Activated CD4-positive, alpha-beta T cell treated with anti-CD3 and anti-CD28 coated beads for 36 hours (primary cell): ENCODE measurements at places on chromosomes 11 and 22. TPM values are rescaled to one million over a fixed set of nuclear protein-coding genes. Genes with fewer than 3 reads are reported as not detected.
A peak's percentile ranks its signal among the peaks of the same experiment; 100 is the strongest.

- peaks cover 16% of the 10 kb centered on the region for H3K4me1 ChIP-seq
- peak within 1 kb of the TSS; percentile 87 for H3K4me3 ChIP-seq
- DNase-seq, result peak; percentile 100
- peaks cover 9% of the 10 kb centered on the region for H3K36me3 ChIP-seq
- peak within 1 kb of the TSS; percentile 84 for H3K27ac ChIP-seq
Observed at GRCh38 chr11:2400069-2400761, at the start of gene TSSC4. TSS of gene TSSC4 (plus strand) at chr11:2400750. CDS start at chr11:2402634, 1,884 bp downstream.

ACRV1 gene
- total RNA-seq, result not detected

GRCh38 chr22:39621826-39622225 lies 51.3 kb downstream of the CACNA1I start:
- DNase-seq, result no peak
- no peak overlapping the region for H3K4me3 ChIP-seq
- no peaks in the 10 kb centered on the region for H3K36me3 ChIP-seq
- H3K27me3 ChIP-seq, result peaks cover 5% of the 10 kb centered on the region
- no peak overlapping the region for H3K27ac ChIP-seq

DNA sequence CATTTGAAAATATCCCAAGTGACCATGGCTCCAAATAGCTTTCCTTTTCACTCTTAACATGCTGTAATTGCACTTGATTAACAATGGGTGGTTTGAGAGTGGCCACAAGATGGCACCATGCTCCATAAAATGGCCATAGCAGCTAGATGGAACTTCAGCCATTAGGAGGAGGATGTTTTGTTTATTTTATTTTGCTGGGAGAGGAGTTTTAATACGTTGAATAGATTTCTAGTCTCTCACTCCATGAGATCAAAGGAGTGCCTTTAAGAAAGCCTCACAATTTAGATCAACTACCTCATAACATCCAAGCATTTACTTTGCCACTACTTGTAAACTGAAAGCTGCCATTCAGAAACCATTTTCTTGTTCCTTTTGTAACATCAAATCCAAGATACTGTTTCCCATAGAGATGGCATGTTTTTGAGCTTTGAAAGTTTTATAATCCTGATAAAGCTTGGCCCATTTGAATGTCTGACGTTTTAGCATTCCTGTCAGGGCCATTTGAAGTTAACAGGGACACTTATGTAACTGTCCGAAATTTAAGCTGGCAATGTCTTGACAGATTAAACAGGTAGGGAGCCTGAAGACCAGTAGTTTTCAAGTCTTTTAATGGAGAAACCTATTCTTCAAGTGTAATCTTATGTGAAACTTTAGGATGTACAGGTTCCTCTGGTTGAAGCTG lies 4.7 kb downstream of the FEN1 start:
- peaks cover 48% of the 10 kb centered on the region for H3K36me3 ChIP-seq
- no peaks in the 10 kb centered on the region for H3K27me3 ChIP-seq
- no peak overlapping the region for H3K27ac ChIP-seq
- peaks cover 29% of the 10 kb centered on the region for H3K4me1 ChIP-seq
- H3K4me3 ChIP-seq, result no peak overlapping the region

IL17REL gene
- total RNA-seq, result 0.16 TPM

GRCh38 chr22:47854251-47854650 lies 1091.8 kb downstream of the TBC1D22A start:
- H3K27me3 ChIP-seq, result peaks cover 11% of the 10 kb centered on the region
- no peak for DNase-seq
- H3K27ac ChIP-seq, result no peak overlapping the region
- H3K4me1 ChIP-seq, result peaks cover 5% of the 10 kb centered on the region

DNA sequence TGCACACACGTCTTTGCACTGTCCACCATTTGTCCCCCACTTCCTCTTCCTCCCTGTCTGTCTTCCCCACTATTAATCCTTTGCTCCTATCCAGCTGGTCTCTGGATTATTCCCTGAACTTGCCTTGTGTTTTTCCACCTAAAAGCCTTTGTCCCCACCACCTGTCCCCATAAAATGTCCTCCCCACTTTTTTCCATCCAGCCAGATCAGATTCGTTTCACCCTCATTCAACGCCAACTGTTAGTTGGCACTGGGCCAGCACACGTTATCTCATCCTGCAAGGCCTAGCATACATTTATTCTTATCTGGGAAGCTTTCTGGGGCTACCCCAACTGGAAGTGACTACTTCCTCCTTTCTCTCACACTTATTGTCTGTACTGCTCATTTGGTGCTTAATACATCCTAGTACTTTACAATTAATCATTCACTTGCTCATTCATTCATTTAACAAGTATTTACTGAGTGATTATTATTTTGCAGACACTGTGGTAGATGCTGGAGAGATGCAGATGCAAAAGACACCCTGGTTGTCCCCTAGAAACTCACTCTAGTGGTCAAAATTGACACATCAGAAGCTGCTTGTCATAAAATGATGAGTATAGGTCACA lies 96.2 kb downstream of the RASSF10 start:
- no peak overlapping the region for H3K27ac ChIP-seq
- no peak overlapping the region for H3K4me3 ChIP-seq
- no peak for DNase-seq
- no peaks in the 10 kb centered on the region for H3K4me1 ChIP-seq
- no peaks in the 10 kb centered on the region for H3K36me3 ChIP-seq

GAB4 gene
- not detected for total RNA-seq

DNA sequence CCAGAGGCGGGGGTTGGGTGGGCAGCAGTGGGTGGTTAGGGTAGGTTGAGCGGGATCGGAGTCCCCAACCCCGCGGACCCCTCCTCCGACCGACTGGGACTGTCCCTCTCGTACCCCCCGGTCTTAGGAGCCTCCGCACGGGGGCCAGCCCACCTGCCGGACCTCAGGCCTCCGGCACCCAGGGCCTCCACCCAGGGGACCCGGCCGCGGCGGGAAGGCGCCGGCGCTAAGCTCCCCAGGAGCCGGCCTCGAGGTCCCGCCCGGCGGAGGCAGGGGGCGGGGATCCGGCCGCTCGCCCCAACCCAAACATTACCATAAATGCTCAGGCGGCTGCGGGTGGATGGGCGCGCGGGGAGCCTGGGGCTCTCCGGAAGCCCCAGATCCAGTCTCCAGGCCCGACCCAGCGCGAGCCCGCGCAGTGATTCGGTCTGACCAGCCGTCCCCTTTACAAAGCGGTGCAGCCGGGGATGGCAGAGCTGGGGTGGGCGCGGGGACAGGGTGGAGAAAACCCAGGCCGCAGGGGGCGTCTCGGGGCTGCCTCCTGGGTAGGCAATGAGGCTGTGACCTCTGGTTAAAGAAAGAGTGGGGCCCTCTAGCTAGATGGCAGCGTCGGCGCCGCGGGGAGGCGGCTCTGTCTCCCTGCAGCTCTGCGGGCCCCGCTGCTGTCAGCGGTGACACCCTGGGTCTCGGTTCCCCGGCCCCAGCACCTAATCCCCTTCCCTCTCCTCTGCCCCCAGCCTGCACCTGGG lies 4.0 kb upstream of the MCAM start:
- H3K27ac ChIP-seq, result peak overlapping the region; percentile 74
- H3K36me3 ChIP-seq, result no peaks in the 10 kb centered on the region
- H3K27me3 ChIP-seq, result peaks cover 4% of the 10 kb centered on the region
- H3K4me1 ChIP-seq, result peaks cover 27% of the 10 kb centered on the region
- H3K4me3 ChIP-seq, result peak overlapping the region; percentile 71

DNA sequence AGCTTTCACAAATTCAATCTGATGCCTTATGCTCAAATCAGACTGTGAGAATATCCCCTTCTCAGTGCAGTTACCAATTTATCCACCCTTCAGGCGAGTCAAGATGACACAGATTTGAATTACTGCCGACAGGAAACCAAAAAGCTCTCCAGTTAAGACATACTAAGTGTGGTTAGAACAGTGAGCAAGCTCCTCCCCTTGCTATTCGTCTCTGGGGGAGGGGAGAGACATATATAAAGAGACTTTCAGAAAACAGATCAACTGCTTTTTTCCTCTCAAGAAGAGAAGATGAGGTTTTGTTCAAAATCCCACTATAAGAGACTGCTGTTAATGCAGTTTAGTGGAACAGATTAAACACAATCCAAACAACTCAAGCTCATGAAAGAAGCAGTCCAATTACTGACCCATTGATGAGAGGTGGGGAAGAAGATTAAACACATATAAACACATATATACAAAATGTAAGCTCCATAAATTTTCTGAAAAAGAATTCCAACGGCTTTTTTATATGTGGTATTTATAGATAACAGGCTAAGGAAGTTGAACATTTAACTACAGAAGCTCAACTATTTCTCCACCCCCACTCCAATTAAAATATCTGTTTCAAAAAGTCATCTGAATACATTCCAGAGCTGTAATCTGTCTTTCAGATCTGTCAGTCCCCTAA lies 102.7 kb downstream of the MRTFA start:
- peak overlapping the region; percentile 78 for H3K4me3 ChIP-seq
- peak overlapping the region; percentile 92 for H3K27ac ChIP-seq
- H3K4me1 ChIP-seq, result peaks cover 66% of the 10 kb centered on the region
- H3K36me3 ChIP-seq, result peaks cover 7% of the 10 kb centered on the region
- peak; percentile 66 for DNase-seq

GRCh38 chr22:23401910-23402274 lies 178.2 kb downstream of the IGLL1 start:
- no peak overlapping the region for H3K4me3 ChIP-seq
- no peak overlapping the region for H3K27ac ChIP-seq
- H3K36me3 ChIP-seq, result no peaks in the 10 kb centered on the region
- H3K4me1 ChIP-seq, result no peaks in the 10 kb centered on the region
- no peak for DNase-seq

GRCh38 chr22:39624501-39624821 lies 53.9 kb downstream of the CACNA1I start:
- no peaks in the 10 kb centered on the region for H3K36me3 ChIP-seq
- H3K4me1 ChIP-seq, result peaks cover 6% of the 10 kb centered on the region
- DNase-seq, result no peak
- H3K27me3 ChIP-seq, result no peaks in the 10 kb centered on the region

- H3K4me1 ChIP-seq, result peaks cover 38% of the 10 kb centered on the region
- H3K36me3 ChIP-seq, result peaks cover 4% of the 10 kb centered on the region
- peak overlapping the region; percentile 37 for H3K27ac ChIP-seq
- DNase-seq, result no peak
- no peaks in the 10 kb centered on the region for H3K27me3 ChIP-seq
- peak overlapping the region; percentile 71 for H3K4me3 ChIP-seq
Observed at GRCh38 chr11:66465373-66466224, 1.1 kb upstream of the PELI3 start.

DNA sequence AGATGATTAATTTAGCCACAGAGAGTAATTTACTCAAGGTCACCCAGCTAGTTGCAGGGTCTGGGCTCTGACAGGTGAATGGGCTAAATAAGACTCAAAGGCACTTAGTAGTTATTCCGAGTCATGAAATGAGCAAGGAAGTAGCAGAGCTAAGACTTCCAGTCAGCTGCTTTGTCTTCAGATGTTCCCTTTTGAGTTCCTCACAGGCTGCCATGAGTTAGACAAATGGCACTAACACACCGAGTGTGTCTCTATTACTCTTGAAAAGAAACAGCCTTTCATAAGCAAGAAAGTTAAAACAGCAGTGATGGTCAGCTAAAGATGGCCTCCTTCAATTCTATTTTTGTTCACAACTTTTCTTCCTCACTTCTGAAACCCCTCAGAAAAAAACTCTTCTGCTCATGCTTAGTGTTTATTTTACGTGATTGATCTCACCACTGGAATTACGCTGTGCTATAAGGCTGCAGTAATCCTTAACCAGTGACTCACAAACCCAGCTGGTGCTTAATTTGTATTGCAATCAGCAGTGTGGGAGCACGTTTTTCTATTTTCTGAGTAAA lies 389.1 kb downstream of the AASDHPPT start:
- no peak for DNase-seq
- no peaks in the 10 kb centered on the region for H3K27me3 ChIP-seq
- no peak overlapping the region for H3K27ac ChIP-seq
- H3K4me3 ChIP-seq, result no peak overlapping the region

MMP13 gene
- not detected for total RNA-seq
